ENCODE measurements at places on chromosomes 2 and 18.

DNA sequence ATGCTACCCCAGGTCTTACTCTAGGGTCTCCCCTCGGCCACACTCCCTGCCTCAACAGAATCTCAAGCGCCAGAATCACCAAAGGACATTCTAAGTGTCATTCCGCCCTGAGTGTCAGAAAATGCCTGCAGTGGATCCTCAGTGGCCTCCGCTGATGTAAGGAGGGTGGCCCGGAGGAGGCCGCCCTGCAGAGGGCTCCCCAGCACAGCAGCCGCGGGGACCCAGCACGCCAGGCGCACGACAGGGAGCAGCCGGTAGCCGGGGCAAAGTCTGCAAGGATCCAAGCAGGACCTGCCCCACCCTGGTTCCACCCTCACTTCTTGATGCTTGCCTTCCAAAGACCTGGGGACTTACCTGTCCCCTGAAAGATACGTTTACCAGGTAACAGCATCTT, 54.2 kb upstream of the ID2 start:
- DNase-seq = no peak

DNA sequence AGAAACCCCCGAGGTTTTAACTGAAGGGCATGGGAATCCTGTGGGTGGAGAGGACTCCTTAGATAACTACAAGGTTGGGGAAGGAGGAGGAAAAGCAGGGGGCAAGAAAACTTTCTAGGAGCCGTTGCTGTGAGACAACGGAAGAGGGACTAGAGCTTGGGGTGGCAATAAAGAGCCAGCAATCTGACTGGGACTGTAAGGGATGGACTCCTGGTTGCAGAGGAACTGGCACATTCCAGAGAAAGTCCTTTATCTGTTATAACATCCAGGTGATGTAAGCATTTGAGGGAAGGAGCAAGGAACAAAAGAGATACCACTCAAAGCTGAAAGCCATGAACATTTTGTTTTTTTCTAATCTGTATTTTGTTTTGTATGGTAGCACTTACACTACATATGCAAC, 16.4 kb downstream of the CDCA7 start:
- no peak for DNase-seq

- DNase-seq = no peak
Observed at GRCh38 chr18:46720521-46720920, 36.3 kb downstream of the ST8SIA5 start.

DNA sequence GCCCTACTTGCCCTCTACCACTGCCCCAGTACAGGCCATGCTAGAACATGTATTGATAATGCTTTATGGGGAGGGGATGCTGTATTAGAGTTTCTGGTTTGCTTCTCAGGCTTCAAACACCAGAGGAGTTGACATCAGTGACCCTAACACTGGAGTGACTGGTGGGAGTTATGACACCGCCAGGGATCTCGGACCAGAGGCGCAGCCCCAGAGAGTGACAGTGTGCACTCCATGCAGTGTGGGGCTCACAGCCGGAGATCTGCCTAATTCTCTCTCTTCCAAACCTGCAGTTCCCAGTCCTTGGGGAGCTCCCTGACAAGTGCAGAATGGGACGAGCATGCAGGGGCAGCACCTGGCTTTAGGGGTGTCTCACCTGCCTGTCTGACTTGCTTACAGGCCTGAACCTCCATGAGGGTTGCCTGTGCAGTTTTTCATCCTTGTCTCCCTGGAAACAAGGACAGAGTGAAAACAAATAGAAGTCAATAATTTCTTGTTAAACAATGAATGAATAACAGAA, 244.9 kb upstream of the MYT1L start:
- DNase-seq = no peak

- DNase-seq = no peak
Observed at GRCh38 chr18:63298400-63299365, 20.9 kb downstream of the BCL2 start.

GRCh38 chr2:78895022-78895421, 130.5 kb upstream of the REG3G start:
- no peak for DNase-seq

- no peak for DNase-seq
Observed at GRCh38 chr2:96625571-96626552, 12.2 kb downstream of the KANSL3 start.

- DNase-seq = peak; percentile 57
Observed at GRCh38 chr2:211455216-211455841, 898.9 kb downstream of the CPS1 start.

GRCh38 chr18:12821408-12821807, 62.6 kb downstream of the PTPN2 start:
- DNase-seq = no peak

DNA sequence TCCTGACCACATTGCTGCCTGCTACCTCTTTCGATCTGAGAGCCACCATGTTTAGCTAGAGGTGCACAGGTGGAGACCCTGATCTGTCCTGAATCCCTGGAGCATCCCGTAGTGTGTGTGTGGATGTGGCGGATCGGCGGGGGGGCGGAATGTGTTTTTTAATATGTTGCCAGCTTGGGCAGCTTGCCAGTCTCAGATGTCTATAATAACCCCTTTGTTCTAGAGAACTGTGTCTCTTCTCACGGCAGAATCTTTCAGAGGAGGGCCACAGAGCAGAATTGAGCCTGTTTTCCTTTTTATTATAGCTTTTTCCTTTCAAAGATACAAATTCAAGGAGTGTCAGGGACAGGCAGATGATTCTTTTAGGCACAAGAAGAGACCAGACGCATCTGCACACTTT, 934.1 kb upstream of the KLHL29 start:
- peak; percentile 50 for DNase-seq

GRCh38 chr18:73153271-73153670, 285.5 kb upstream of the NETO1 start:
- no peak for DNase-seq

GRCh38 chr2:173997269-173997668, 32.1 kb upstream of the SP3 start:
- no peak for DNase-seq

DNA sequence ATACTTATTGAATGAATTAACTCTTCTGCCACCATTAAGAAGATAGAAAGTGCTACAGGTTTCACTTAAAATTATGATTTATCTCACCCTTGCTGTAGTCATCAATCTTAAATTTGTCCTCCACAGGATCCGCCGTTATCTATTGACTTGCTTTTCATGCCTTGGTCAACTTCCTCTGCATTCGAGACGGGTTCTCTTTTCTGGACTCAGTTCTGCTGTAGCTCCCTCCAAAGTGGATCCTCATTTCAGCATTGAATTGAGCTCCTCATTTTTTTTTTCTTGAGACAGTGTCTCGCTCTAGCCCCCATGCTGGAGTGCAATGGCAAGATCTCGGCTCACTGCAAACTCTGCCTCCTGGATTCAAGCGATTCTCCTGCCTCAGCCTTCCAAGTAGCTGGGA, 27.6 kb downstream of the INPP5D start:
- DNase-seq = no peak

DNA sequence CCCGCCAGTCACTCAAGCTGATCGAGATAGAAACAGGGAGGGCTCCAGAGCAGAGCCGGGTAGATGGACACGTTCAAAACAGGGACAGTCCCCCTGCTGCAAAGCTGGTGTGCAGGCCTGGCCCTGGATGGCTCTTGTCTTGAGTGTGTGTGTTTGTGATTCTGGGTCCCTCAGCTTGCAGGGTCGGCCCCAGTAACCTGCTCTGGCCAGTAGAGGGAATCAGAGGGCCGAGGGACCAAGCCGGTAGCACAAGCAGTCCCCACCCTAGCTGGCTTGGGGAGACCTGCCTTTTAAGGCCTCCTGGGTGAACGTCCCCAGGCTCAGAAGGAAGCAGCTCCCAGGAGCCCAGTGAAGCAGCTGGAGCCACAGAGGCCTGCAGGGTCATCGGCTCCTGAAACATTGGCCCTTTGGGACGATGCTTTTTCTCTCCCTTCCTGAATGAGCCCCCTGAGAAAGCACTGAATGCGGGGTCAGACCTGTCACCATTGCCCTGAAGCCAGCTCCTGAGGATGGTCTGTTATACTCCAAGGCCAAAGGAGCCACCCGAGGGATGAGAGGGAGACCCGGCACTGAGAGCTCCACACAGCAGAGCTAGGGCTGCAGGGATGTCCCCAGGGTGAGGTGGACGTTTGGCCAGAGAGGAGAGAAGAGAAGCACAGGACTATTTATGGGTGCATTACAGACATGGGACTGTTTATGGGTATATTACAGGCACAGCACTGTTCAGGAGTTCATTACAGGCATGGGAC, 15.4 kb upstream of the MLPH start:
- no peak for DNase-seq

DNA sequence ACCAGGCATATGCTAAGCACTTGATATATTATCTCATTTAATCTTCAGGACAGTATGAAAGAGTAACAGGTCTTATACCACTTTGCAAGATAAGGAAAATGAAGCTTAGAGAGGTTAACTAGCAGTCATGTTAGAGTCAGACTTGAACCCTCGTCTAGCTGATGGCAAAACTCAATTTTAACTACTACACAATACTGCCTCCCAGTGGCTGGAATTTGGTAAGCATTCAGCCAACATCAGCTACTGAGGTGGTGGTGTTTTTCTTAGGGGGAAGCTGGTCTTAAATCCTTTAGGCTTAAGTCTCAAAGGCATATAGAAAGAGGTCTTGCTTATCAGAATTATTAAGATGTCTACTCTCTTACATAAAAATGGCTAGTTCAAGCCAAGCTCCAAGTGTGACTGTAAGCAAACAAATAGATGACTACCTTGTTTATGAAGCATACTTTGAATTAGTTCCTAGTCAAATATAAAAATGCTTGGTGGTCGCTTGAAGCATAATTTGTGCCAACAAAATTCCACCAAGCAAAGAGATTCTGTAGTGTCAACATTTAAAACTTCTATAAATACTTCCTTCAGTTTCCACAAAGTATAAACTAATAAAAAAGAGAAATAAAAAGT, 325.4 kb upstream of the FIGN start:
- DNase-seq = no peak

DNA sequence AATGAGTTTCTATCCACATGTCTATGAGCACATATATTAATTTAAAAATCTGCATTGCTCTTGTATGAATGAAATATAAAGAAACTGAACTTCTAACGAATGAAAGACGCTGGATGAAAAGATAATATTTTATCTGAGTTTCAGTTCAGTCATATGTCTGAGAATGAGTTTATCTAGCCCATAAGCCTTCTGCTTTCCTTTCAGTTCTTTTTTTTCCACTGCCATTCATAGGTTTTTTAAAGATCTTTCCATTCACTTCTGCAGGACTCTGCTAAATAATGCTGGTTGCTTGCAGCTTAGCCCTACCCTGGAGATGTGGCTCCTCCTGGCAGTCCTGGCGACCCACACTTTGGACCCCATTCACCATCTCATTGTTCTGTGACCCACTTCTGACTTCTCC, 109.0 kb downstream of the BCL2 start:
- no peak for DNase-seq

GRCh38 chr2:179751163-179751809, 110.1 kb downstream of the ZNF385B start:
- peak; percentile 1 for DNase-seq

DNA sequence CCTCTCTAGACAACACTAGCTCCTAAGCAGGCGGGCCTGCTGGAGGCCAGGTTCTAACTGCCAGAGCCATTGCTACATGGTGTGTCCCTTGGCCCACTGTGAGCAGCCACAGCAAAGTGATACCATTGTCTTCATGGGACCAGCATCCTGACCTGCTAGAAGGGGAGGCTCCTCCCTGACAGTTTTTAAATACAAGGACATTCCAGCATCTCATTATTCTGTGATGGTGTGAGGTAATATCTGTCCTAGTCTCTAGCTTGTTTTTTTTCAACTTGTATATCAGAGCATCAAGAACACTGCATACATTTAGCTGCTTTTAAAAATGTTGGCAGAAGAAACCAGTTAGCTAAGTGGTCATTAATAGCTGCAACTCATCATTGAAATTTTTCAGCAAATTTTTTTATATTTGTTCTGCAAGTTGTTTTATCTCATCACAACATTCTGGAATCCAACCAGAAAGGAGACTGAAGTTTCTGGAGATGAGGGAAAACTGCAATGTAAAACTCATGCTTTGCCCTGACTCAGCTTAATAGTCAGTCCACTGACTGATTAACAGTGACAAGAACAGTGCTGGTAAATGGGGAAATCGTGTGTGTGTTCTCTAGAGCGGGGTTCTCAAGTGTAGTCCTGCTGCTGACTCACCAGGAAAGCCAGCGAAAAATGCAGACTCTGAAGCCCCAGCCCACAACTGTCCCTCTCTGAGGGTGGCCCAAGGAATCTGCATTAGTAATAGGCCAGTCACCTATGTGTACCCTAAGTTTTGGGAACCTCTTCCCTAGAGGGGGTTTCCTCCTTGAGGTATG, 17.8 kb downstream of the MAPRE3 start:
- no peak for DNase-seq

- no peak for DNase-seq
Observed at GRCh38 chr2:180017784-180018183, 10.7 kb upstream of the CWC22 start.

DNA sequence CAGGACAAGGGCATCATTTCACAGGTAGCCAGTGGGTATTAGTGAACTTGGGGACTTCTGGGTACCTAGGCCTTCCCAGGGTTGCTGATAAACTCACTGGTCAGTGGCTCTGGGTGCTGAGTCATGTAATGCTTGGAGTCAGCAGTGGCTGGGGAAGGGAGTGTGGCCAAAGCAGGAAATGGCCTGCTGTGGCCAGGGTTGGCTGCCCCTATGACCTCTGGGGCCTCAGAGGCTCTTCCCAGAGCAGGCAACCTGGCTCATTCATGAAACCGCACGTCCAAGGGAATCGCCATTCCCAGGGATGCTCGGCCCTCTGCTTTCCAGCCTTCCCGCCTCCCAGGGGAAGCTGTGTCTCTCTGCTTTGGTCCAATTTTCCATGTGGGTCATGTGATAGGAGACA, 294.9 kb downstream of the DYSF start:
- DNase-seq = no peak

DNA sequence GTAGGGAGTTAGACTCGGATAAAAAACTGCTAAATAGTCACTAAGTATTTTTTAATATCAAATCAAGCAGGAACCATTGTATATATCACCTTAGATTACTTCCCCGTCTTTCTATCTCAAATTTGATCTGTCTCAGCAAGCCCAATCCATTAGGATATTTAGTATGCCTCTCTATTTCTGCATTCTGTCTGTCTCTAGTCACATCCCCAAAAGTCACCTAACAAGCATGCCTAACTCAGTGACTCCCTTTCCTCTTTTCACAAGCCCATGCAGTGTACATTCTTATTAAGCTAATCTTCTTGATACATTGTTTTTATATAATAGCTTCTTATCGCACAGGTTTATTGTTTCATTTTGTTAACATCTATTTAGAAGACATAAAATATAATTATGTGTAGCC, 57.8 kb downstream of the PDE1A start:
- peak; percentile 4 for DNase-seq

GRCh38 chr2:95023222-95023597, 2.3 kb upstream of the MAL start:
- peak; percentile 25 for DNase-seq

GRCh38 chr2:138893746-138894145, 113.6 kb upstream of the NXPH2 start:
- DNase-seq = no peak

- no peak for DNase-seq
Observed at GRCh38 chr18:58025733-58026132, 18.3 kb upstream of the NEDD4L start.

GRCh38 chr18:80145196-80145804, 36.2 kb downstream of the ADNP2 start:
- DNase-seq = no peak

GRCh38 chr2:199910338-199911051, 598 bp upstream of the C2orf69 start:
- DNase-seq = no peak
